ENCODE measurements at places on chromosomes 3 and 15.

DNA sequence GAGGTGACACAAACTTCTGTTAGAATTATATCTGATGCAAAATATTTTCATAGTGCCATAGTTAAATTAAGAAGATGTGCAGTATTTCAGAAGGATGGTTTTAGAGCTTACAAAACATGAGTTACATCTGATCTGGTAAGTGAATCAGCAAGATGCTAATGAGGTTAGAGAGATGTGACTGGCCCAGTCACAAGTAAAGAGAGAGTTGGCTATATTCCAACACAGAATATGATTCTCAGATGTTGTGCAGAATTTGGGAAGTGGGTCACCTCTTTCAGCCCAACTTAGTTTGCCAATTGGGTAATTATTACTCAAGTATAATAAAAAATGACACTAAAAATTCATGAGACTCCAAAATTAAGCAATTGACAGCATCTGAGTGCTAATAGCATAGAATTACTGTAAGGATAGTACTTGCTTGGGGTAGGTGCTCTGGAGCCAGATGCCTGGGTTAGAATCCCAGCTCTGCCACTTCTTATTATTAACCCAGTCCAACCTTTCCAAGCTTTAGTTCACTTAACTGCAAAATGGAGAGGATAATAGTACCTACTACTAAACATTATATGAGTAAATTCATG, 30.8 kb downstream of the P2RY1 start:
- DNase-seq: no peak

DNA sequence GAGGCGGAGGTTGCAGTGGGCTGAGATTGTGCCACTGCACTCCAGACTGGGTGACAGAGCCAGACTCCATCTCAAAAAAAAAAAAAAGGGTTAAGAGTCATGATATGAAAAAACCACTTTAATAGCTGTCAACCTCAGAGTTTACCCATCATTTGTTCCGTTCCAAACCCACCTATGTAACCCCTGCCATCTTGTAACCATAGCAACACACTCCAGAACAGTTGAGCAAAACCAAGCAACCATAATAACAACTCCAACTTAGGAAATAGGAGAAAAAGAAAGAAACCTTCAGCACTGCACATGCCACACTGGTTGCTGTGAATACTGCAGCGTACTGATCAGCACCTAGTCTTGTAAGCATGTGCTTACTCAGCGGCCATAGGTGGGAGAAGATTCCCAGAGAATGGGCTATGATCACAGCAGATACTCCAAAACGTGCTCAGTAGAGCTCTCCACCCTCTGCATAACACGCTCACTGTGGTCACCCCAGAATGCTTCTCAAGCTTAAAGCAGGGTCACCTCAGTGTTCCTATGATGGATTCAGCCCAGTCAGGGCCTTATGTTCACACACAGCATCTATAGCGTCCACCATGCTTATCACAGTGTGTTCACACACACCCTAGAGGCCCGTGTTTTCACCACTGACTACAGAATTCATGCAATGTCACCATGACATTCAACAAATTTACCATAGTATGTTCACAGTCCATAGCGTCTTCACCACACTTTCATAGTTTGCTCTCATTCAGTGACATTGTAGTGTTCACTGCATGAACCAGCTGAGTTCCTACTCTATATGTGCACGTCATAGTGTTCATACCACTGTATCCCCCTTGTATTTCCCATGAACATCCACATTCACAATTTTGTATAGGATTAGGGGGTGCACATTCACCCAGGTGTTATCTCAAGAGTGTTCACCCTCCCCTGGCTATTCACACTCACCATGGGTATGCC, 6.5 kb upstream of the CILP start:
- DNase-seq: no peak

GRCh38 chr3:60101621-60102020, 1051.8 kb upstream of the CFAP20DC start:
- no peak for DNase-seq

GRCh38 chr3:94110854-94111253, 48.0 kb downstream of the NSUN3 start:
- no peak for DNase-seq

GRCh38 chr3:40427045-40427669, 30.0 kb upstream of the RPL14 start:
- DNase-seq: no peak

DNA sequence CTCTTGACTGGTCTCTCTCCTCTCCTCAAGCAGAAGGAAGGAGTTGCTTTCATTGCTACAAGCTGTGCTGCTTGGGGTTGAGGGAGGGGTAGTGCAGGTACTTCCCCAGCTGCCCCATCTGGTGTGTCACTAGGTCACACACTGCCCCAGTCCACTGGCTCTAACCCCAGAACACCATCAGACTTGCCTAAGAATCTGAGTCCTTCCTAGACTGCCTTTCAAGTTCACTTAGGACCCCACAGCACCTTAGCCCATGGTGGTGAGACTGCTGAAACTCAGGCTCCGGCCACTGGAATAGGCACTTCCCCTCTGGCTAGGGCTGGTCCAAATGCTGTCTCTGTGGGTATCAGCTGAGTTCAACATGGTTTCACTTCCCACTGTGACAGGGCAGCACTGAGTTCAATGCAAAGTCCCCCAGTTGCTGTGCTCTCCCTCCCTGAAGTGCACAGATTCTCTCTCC, 279.7 kb upstream of the GOLGA6L4 start:
- no peak for DNase-seq

DNA sequence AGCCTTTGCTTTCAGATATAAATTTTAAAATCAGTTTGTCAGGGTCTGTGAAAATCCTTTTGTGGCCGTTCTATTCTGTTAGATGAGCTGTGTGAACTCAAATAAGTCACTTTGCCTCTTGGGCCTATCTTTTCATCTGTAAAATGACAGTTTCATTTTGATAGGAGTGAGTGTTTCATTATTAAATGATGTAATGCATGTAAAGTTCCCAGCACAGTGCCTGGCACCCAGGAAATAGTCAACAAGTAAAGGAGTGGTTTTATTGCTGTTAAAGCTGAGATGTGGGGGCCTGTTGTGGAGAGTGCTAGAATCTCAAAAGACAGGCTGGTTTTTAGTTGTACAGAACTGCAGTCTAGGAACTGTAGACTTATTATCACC, 394.5 kb upstream of the CFAP20DC start:
- no peak for DNase-seq

- no peak for DNase-seq
Observed at GRCh38 chr3:16865335-16865734, 19.4 kb upstream of the PLCL2 start.

DNA sequence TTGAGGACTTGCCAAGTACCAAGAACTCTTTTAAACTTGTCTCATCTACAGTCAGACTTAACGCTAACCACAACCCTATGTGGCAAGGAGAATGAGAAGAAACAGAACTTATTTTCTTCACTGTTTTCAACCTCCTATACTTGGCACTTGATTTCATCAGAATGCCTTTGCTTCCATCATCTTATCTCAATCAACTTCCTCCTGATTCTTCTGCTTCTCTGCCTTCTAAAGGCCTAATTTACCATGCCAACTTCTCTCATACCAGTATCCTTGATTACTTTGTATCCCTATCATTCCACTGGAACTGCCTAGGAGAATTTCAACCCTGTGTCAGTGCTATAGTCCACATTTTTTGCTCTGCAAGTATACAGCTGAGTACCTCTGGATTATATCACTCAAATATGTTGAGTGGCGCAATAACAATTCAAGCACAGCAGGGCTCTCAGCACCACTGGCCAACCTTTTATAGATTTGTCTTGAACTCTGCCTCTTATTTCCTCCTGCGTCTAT, 413.6 kb downstream of the ROBO1 start:
- DNase-seq: no peak

DNA sequence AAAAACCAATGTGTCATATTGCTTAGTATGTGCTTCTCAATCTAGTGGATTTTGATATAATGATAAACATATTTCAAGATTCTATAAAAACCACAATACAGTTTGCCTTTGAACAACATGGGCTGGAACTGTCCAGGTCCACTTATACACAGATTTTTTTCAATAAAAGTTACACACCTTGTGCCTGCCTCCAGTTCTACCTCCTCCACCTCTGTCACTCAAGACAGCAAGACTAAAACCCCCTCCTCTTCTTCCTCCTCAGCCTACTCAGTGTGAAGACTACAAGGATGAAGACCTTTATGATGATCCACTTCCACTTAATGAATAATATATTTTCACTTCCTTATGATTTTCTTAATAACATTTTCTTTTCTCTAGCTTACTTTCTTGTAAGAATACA, 5.7 kb downstream of the SETD2 start:
- no peak for DNase-seq

DNA sequence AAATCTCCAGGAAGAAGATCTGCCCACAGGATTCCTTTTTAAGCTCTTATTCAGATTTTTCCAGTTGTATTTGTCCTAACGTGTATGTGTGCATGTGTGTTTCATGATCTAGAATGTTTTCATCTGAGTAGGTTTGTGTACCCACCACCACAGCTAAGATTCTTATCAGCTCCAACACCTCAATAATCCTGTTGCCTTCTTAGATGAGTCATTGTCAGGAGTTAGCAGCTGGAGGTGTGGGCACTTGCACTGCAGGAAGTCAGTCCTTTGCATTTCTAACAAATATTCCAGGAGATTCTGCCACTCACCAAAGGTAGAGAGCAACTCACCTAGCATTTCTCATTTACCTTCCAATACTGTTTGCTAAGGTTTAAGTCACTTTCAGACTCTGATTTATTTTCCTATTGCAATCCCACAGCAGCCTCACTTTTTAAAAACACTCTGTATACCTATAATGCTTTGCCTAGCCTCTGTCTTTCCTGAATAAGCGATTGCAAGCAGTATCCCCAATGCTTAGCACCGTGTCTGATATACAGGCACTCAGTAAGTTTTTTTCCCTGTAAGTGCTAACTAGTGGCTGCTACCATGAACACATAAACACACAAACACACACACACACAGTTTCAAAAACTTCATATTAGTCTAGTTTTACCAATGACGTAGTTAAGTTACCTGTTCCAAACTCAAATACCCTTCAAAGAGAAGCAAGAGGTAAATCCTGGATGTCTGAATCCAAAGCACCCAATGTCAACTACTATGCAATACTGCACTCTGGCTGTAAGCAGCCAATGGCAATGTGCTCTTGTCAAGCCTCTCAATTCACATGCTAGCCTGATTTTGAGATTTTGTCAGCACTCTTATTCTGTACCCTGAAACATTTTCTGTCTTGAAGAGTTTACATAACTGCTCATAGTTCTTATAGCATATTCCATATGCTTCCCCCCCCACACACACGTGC, 713.5 kb upstream of the LMCD1 start:
- DNase-seq: no peak

DNA sequence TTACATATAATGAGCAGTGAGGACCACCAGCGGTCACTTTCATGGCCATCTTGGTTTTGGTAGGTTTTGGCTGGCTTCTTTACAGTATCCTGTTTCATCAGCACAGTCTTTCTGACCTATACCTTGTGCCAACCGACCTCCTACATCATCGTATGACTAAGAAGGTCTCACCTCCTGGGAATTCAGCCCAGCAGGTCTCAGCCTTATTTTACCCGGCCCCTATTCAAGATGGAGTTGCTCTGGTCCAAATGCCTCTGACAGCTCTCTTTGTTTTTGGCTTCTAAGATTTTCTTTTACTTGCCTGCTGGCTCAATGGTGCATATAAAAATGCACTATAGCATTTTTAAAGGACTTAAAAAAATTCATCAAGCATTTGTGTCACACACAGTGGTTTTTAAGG, 3.2 kb upstream of the MME start:
- no peak for DNase-seq

GRCh38 chr3:169657351-169658124, 6.0 kb downstream of the MECOM start:
- DNase-seq: no peak

DNA sequence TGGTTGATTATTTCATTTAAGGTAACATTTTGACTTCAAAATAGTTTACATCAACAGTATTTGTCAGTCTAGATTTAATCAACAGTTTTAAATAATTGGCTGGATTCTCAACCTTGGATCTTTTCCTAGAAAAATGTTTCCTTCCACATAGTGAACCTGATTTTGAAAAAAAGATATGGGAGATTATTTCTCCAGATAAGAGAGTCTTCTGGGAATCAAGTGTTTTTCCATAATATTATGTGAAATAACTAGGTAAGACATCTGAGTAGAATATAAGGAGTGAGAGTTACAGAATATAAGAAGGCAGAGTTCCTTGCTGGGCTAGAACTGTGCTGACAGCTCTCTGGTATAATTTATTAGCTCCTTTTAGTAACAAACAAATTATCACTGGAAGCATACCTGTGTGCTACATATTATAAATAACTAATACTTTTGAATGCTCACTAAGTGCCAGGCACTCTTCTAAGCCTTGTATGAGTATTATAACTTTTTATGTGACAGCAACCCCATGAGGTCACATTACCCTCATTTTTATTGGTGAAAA, 18.8 kb upstream of the TNFSF10 start:
- DNase-seq: no peak

DNA sequence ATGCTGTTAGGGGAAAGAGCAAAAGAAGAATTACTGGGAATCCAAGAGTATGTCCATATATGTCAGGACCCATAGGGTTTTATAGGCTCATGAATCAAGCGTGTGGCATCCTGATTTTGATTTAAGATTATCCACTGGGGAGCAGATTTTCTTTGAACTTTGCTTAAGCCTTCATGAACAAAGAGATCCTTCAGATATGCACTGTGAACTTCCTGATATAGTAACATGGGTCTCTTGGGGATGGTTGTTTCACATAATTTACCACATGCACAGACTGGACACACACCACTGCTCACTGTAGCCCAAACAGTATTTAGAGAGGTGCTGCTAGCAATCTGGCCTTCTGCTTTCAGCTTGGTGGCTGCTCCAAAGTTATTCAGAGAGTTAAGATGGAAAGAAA, 200.9 kb upstream of the ZPLD1 start:
- no peak for DNase-seq

DNA sequence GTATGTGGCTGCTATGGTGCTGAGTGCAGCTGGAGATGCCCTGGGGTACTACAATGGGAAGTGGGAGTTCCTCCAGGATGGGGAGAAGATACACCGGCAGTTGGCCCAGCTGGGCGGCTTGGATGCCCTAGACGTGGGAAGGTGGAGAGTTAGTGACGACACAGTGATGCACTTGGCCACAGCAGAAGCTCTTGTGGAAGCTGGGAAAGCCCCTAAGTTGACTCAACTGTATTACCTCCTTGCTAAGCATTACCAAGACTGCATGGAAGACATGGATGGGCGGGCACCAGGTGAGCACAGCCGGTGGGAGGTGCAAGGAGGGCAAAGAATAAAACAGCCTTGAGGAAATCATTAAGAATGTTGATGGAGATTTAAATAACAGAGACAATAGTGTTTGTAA, 2.9 kb downstream of the ADPRH start:
- DNase-seq: no peak

DNA sequence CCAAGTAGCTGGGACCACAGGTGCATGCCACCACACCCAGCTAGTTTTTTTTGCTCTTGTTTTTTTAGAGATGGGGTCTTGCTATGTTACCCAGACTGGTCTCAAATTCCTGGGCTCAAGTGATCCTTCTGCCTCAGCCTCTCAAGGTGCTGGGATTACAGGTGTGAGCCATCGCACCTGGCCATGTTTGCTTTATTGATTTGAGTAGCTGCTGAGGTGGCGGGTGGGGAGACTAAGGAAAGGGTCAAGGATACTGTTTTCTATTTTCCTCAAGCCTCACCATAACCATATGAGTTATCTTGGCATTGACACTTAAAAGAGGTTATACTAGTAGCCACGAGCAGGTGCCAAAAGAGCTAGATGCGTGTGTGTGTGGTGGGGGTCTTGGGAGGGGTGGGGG, 39.0 kb downstream of the CYFIP1 start:
- no peak for DNase-seq

GRCh38 chr3:53795176-53795575, 51.0 kb downstream of the CHDH start:
- DNase-seq: no peak

GRCh38 chr3:27594096-27594690, 110.0 kb upstream of the SLC4A7 start:
- DNase-seq: no peak

GRCh38 chr3:115272036-115272824, 125.1 kb upstream of the ZBTB20 start:
- DNase-seq: no peak
